ENCODE measurements at places on chromosomes 11 and 22.

- DNase-seq: no peak
These were observed 37.1 kb downstream of the RNF141 start for GRCh38 chr11:10503777-10504480.

DNA sequence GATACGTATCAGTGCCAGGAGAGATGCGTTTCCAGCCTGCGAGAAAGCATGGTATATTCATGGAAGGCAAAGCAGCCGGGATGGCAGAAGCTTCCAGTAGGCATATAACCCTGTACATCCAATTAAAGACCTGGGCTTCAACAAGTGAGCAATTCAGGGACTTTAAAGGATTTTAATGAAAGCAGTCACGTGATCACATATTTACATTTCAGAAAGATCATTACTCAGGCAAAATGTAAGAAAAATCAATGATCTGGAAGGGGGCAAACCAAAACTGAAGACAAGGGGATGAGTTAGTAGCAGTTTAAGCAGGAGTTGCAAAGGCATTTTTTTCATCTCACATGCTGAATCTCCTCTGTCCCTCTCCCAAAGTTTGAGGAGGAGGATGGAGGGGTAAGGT is 7.8 kb downstream of the CDON start:
- DNase-seq: no peak

- DNase-seq: no peak
These were observed 111.3 kb downstream of the ETS1 start for GRCh38 chr11:128476049-128476448.

DNA sequence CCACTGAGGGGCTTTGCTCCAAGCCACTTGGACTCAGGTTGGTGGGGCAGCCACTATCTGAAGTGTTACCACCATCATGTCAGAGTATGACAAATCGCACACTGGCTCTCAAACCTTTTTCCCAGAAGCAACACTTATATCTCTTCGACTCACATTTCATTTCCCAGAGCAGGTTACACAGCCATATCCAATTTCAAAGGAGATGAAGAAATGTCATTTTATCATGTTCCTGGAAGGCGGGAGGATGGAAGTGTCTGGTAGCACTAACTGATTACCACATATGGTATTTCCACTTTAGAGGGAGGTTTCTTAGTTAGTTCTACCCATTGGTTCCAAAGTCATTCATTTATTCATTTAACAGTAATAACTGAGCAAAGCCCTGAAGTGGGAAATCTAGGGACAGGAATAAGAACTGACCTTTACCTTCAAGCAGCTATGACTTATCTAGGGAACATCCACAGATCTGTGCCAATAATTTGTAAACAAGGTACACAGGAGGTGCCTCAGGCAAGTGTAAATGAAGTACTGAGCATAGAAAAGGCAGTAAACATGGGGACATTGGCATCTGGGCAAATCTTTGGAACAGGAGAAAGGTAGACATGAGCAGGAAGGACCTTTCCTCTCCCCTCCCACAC is 54.9 kb upstream of the LRRC55 start:
- no peak for DNase-seq

GRCh38 chr22:44444341-44445306 is 53.4 kb downstream of the RTL6 start:
- no peak for DNase-seq

- no peak for DNase-seq
These were observed 1.5 kb downstream of the SYT8 start for GRCh38 chr11:1836011-1836945.
